ENCODE measurements at places on chromosomes 3 and 15.
A peak's percentile ranks its signal among the peaks of the same experiment; 100 is the strongest.

DNA sequence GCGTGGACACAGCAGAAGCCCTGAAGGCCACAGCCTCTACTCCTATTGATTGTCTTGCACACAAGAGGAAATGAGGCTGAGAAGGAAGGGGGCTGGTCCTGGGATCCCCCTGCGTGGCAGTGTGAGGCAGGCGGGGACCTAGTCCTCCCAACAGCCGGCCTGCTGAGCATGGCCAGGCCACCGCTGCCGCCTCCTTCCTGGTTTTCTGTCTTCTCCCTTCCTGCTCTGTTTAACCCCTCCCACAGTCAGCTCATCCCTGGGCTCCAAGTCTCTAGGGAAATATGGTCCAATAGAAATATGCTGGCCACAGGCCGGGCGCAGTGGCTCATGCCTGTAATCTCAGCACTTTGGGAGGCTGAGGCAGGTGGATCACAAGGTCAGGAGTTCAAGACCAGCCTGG, 42.1 kb upstream of the HES1 start:
- no peak for DNase-seq

DNA sequence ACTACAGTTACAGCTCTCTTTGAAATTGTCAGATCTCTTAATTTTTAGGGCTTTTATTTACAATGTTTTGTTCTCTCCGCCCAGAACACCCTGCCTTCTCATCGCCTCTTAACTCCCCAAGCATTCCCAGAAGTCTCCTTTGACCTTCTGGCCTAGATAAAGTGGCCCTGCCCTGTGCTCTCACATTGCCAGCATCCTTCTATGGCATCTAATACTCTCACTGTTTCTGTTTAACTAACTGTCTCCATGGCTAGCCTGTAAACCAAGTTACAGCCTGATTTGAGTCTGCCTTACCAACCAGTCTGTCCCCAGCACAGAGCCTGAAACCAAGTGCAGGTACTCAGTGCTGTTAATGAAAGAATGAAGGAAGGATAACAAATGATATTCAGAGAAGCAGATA, 19.9 kb downstream of the COL8A1 start:
- DNase-seq: no peak

- no peak for DNase-seq
These were observed 28.2 kb upstream of the MGA start for GRCh38 chr15:41631880-41632470.

DNA sequence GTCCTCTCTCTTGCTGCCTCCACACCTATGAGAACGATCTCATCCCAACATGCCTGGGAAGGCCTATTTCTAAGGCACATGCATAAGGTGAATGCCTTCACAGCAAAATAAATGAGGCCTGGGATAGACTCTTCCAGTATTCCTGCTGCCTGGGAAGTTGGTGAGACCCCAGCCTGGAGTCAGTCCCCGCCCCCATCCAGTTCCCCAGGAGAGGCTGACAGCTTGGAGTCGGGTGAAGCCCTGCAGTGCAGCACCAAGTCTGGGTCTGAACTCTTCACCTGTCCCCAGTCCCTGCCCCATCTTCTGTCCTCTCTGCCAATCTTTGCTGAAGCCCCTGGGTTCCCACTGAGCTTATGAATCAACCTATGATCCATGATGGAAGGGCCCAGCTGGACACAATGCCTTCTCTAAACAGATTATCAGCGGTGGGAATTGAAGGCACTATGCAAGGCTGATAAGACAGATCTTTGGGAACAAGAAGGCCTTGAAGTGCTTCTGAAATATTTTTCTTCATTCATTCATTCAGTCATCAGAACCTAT, 10.2 kb upstream of the APBA2 start:
- no peak for DNase-seq

- DNase-seq: peak; percentile 6
These were observed 727 bp downstream of the PDHB start for GRCh38 chr3:58432905-58433304.

DNA sequence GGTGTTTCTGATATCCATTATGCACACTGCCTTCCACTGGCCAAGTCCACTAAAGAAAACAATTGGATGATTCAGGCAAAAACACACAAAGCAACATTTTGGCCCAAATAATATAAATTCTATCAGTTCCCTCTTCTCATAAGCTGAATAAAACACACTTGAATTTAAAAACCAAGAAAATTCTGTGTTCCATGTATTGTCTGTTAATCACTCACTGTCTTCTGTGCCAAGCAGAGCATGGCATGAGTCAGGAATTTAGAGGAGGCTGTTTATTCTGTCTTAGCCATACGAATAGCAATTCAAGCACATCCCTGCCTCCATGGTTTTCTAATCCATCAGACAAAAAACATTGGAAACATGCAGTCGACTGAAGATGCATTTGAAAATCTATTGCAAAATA, 215.6 kb upstream of the UMPS start:
- no peak for DNase-seq

DNA sequence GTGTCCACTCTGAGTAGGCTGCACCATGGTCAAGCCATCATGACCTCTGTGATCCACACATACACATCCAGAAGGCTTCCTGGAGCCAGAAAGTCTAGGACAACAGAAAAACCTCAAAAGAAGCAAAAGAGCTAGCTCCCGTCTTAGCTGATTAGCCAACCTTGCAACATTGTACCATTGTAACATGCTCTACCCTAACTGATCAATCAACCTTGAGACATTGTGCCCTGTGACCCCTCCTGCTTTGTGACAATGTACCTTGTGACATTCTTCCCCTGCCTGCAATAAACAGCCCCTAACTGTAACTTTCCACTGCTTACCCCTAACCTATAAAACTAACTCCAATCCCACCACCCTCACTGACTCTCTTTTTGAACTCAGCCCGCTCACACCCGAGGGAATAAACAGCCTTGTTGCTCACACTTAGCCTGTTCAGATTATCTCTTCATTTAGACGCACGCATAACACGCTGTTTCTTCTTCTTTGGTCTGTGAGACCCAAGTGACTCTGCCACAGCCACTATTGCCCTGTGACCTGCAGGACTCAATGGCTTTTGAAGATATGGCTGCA, 1104.6 kb downstream of the OTOL1 start:
- DNase-seq: no peak

GRCh38 chr3:61053781-61054496, 197.3 kb downstream of the FHIT start:
- DNase-seq: no peak

GRCh38 chr3:42906070-42906847, at the start of gene ZNF662:
TSS of gene ZNF662 (plus strand) at chr3:42906142. CDS start at chr3:42908115, 1,973 bp downstream.
- no peak for DNase-seq

- no peak for DNase-seq
These were observed 9.6 kb downstream of the XCR1 start for GRCh38 chr3:46017720-46018119.

GRCh38 chr3:179330438-179330837, 7.6 kb downstream of the ZNF639 start:
- DNase-seq: no peak

GRCh38 chr3:192373032-192373431, 354.3 kb downstream of the FGF12 start:
- no peak for DNase-seq

GRCh38 chr3:59266551-59266950, 216.7 kb upstream of the CFAP20DC start:
- DNase-seq: no peak

GRCh38 chr3:141686466-141687291, 51.4 kb upstream of the RNF7 start:
- peak; percentile 94 for DNase-seq

DNA sequence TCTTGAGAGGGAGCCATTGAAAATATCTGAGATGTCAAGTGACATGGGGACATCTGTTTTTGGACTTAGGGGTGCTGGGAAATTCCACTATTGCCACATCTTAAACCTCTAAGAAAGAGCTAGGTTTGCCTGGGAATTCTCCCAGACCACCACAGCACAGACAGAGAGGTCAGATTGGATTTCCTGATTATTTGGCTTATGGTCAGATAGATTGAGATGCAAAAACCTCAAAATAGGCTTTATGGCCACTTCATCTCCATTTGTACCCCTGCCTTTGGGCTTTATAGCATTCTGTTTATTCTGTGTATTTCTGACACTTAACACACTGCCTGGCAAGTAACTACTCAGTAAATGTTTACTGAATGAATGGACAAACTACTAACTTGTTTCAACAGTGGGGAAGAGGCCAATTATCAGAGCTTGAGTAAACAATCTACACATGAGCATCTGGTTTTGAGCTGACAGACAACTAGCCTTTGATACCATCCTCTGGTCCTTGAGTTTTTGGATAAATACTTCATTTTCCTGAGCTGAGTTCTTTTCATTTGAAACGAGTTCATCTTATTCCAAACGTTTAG, 81.8 kb downstream of the TP63 start:
- DNase-seq: no peak

DNA sequence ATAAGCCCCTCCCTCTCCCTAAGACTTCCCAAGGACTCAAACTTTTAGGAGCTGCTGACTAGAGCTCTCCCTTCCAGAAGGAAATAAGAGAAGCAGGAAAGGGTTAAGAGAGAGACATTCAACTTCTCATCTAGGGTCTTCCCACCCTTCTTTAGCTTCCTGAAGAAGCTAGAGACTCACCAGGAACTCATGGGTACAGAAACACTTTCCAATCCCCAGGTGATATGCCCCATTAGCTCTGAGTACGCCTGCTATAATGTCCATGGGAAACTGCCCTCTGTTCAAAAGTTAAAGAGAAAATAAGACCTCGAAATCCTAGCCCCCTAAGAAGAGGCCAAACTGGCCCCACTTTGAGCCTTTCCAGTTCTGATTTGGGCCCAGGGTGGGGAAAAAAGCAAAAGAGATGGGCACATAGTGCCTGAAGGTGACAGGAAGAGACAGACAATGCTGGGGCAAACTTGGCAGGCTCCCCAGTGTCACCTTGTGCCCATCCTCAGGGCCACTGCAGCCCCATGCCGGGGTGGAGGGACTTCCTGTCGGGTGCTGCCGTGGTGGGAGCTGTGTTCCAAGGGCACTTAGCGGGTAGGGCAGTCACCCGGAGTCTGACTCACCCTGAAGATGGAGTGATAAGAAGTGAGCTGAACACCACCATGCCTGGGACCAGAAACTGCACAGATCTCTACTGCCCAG, 29.5 kb downstream of the CCDC12 start:
- DNase-seq: peak; percentile 29

All from RKO (cell line).